ENCODE measurements at places on chromosomes 7 and 10. TPM values are rescaled to one million over a fixed set of nuclear protein-coding genes. Genes with fewer than 3 reads are reported as not detected.
A peak's percentile ranks its signal among the peaks of the same experiment; 100 is the strongest.

DNA sequence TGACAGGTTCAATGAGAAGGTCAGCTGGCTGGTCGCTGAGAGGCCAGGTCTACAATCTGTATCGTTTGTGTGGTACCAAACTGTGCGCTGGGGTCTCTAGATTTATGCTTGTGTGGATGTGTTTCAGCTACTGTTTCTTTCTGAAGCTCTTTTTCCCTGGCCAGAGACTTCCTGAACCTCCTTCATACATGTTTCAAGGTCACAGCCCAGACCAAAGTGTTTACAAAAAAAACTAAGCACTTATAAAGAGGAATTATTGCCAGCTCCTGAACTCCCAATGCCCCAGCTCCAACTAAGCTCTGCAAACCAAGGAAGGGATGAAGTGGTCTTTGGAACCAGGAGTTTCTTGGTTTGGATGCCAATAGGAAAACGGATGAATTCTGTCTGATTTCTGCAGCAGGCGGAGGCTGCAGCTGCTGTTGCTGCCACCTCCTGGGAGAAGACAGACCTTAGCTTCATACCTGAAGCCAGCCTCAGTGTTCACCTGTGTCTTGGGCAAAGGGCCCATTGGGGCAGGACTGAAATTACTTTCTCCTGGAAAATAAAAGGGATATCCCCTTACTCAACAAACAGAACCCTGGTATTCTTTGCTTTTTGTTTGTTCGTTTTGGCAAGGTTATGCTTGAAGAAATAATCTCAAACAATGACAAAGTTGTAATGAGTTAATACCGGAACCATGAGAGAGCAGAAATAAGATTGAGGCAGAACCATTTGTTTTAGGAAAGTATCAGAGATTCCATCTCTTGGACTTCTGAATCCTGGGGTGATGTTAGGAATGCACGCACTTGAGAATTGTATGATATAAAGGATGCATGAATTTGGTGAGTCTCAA, 24.6 kb upstream of the MKLN1 start:
- H3K4me1 ChIP-seq, result no peaks in the 10 kb centered on the region
- H3K36me3 ChIP-seq, result peaks cover 16% of the 10 kb centered on the region
- no peaks in the 10 kb centered on the region for H3K27me3 ChIP-seq
- H3K4me3 ChIP-seq, result no peak overlapping the region
- DNase-seq, result peak; percentile 66

DNA sequence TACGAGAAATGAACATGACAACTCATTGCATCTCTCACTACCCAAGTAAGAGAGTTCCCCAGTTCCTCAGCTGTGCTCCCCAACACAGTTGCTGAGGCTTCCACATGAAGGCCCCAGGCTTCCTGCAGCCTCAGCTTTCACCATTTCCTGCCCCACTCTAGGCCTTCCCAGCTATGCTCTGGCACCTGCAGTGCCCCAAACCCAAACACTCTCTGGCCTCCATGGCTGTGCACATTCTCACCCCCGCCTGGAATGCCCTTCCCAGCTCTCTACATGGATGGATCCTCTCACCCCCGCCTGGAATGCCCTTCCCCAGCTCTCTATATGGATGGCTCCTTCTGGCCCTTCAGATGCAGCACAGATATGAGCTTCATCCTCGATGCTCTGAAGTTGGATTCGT, 61.3 kb downstream of the KIAA1549 start:
- H3K4me1 ChIP-seq, result no peaks in the 10 kb centered on the region
- peaks cover 26% of the 10 kb centered on the region for H3K36me3 ChIP-seq
- DNase-seq, result no peak
- H3K27me3 ChIP-seq, result no peaks in the 10 kb centered on the region
- H3K4me3 ChIP-seq, result no peak overlapping the region
- no peak overlapping the region for H3K27ac ChIP-seq

- no peak overlapping the region for H3K4me3 ChIP-seq
- DNase-seq, result no peak
- H3K4me1 ChIP-seq, result no peaks in the 10 kb centered on the region
- no peaks in the 10 kb centered on the region for H3K27me3 ChIP-seq
Observed at GRCh38 chr10:113539789-113540188, 13.1 kb upstream of the HABP2 start.

- no peak overlapping the region for H3K4me3 ChIP-seq
- H3K27me3 ChIP-seq, result no peaks in the 10 kb centered on the region
- no peak overlapping the region for H3K27ac ChIP-seq
- H3K4me1 ChIP-seq, result peaks cover 3% of the 10 kb centered on the region
- no peaks in the 10 kb centered on the region for H3K36me3 ChIP-seq
- no peak for DNase-seq
Observed at GRCh38 chr7:131231381-131232220, 96.1 kb upstream of the MKLN1 start.

- H3K27ac ChIP-seq, result no peak overlapping the region
- no peak overlapping the region for H3K4me3 ChIP-seq
- no peaks in the 10 kb centered on the region for H3K4me1 ChIP-seq
- H3K36me3 ChIP-seq, result no peaks in the 10 kb centered on the region
- DNase-seq, result no peak
- H3K27me3 ChIP-seq, result no peaks in the 10 kb centered on the region
Observed at GRCh38 chr10:24777196-24777595, 53.5 kb upstream of the ARHGAP21 start.

GPR15LG gene
- total RNA-seq, result not detected

HECW1 gene
- 5.0 TPM for total RNA-seq

DNA sequence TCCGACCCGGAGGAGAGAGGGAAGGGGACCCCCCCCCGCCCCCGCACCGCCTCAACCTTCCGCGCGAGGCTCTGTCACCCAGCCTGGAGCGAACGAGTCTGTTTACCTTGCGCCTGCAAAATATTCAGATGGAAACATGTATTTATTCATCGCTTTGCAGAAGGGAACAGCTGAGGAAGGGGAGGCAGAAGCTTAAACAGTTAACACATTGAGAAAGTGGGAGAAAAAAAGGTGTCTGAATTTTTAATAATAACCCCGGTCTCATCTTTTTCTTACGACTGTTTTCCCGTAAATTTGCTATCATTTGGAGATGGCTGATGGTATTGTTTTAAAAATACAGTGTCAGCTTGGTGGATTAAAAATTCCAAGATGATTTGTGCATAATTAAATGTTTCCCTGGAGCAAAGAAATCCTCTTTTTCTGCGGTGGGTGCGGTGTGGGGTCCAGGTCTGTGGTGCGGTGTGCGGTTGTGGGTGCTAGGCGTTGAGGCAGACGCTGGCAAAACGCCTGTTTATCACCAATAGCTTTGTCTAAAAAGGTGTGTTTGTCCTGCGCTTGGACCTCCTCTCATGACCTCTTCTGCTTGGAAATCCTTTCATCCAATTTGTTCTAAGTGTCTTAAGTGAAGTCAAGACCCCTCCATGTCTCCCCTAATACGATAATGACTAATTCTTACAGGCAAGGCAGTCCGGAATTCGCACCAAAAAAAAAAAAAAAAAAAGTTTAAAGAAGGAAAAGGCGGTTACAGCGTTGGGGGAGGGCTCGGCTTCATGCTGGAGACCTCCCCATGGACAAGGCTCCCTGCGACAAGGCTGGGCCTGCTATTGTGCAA, 1.6 kb downstream of the UNCX start:
- no peaks in the 10 kb centered on the region for H3K36me3 ChIP-seq
- peaks cover 2% of the 10 kb centered on the region for H3K4me1 ChIP-seq
- no peak overlapping the region for H3K4me3 ChIP-seq
- H3K27me3 ChIP-seq, result peaks cover 72% of the 10 kb centered on the region
- peak; percentile 53 for DNase-seq
- H3K27ac ChIP-seq, result no peak overlapping the region

DNA sequence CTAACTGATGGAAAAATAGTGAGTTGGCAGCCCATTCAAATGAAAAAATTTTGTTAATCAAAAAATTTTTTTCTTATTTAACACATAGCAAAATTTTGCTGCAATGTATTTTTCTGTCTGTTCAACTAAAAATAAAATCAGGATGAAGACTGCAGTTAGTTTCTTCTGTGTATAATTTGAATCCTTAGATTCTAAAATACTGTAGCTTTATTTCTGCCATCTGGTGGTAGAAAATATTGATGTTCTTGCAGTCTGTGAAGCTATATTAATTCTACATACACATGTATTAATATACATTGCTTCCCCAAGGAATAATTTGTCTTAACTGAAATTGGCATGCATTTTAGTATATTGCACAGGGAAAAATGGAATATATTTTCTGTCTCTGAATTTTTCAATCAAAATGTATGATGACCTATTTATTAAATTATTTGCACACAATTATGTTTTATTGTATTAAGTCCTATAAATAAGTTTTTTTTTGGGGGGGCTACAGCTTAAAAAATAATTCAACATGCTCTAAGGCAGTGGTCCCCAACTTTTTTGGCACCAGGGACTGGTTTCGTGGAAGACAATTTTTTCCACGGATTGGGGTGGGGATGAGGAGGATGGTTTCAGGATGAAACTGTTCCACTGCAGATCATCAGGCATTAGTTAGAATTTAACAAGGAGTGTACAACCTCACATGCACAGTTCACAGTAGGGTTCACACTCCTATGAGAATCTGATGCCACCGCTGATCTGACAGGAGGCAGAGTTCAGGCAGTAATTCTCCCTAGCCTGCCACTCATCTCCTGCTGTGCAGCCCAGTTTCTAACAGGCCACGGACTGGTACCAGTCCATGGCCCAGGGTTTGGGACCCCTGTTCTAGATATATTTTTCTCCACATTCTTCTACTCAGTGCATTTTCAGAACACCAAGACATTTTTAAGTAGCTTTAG, 119.4 kb downstream of the GNAT3 start:
- no peaks in the 10 kb centered on the region for H3K27me3 ChIP-seq
- H3K36me3 ChIP-seq, result peaks cover 3% of the 10 kb centered on the region
- H3K27ac ChIP-seq, result no peak overlapping the region

GRCh38 chr7:28958235-28958979, at the start of gene TRIL:
TRIL (minus strand) TSS chr7:28958330; CDS start chr7:28958046, 284 bp downstream.
- peak within 1 kb of the TSS; percentile 82 for H3K4me3 ChIP-seq
- H3K27ac ChIP-seq, result no peak within 1 kb of the TSS
- DNase-seq, result peak; percentile 67

DNA sequence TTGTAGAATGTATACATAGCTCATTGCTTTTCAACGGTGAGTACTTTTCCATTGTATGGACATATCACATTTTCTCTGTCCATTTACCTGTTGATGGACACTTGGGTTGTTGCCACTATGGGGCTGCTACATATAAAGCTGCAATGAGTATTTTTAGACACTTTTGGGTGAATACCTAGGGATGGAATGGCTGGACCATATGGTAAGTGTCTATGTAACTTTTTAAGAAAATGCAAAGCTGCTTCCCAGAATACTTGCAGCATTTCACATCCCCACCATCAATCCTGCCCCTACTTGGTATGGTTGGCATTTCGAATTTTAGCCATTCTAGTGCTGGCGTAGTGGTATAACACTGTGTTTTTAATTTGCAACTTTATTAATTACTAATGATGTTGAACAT, 274.6 kb downstream of the TNS3 start:
- DNase-seq, result no peak
- no peaks in the 10 kb centered on the region for H3K36me3 ChIP-seq
- no peak overlapping the region for H3K4me3 ChIP-seq
- no peaks in the 10 kb centered on the region for H3K4me1 ChIP-seq
- H3K27ac ChIP-seq, result no peak overlapping the region

DNA sequence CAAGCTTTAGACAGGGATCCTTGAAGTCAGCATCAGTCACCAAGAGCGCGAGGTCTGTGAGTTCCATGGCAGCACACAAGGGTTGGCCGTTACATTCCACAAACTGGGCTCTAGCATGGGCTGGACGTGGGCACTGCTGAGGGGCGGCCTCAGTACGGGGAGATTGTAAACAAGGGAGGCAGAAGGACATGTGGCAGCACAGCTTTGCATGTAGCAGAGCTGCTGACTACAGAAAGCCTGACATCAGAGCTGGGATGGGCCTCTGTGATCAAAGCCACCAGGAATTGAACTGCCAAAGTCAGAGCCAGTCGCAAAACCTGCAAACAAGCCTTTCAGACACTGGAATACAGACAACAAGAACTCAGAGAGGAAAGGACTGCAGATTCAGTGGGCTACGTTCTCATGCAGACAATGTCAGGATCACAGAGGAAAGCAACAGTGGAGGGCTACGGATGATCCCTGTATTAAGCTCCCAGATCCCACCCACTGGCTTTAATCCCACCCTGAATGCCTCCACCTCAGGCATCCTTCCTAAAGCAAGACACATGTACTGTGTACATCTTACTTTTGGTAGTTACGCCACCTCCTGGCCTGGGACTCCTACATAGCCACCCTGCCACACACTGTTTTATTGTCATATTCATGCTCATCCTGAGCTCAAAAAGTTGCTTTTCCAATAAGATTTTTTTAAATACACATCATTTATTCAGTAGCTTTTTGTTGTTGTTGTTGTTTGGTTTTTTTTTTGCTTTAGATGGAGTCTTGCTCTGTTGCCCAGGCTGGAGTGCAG, 291.1 kb upstream of the IMMP2L start:
- no peak overlapping the region for H3K4me3 ChIP-seq
- no peak overlapping the region for H3K27ac ChIP-seq
- peaks cover 6% of the 10 kb centered on the region for H3K4me1 ChIP-seq
- no peaks in the 10 kb centered on the region for H3K27me3 ChIP-seq

- no peak overlapping the region for H3K27ac ChIP-seq
- no peaks in the 10 kb centered on the region for H3K4me1 ChIP-seq
- H3K4me3 ChIP-seq, result no peak overlapping the region
- no peaks in the 10 kb centered on the region for H3K27me3 ChIP-seq
- peaks cover 93% of the 10 kb centered on the region for H3K36me3 ChIP-seq
- DNase-seq, result no peak
Observed at GRCh38 chr7:122123746-122124145, 20.3 kb downstream of the AASS start.

GRCh38 chr10:57008189-57008588, 647.1 kb upstream of the ZWINT start:
- no peak overlapping the region for H3K4me3 ChIP-seq
- no peaks in the 10 kb centered on the region for H3K4me1 ChIP-seq
- no peaks in the 10 kb centered on the region for H3K36me3 ChIP-seq
- no peak for DNase-seq
- no peak overlapping the region for H3K27ac ChIP-seq
- no peaks in the 10 kb centered on the region for H3K27me3 ChIP-seq

GRCh38 chr7:7720193-7720592, 1.8 kb upstream of the RPA3 start:
- no peaks in the 10 kb centered on the region for H3K27me3 ChIP-seq
- H3K4me1 ChIP-seq, result no peaks in the 10 kb centered on the region
- H3K36me3 ChIP-seq, result no peaks in the 10 kb centered on the region
- H3K4me3 ChIP-seq, result no peak overlapping the region

NEUROD6 gene
- not detected for total RNA-seq

PNLIPRP1 gene
- total RNA-seq, result not detected

DNA sequence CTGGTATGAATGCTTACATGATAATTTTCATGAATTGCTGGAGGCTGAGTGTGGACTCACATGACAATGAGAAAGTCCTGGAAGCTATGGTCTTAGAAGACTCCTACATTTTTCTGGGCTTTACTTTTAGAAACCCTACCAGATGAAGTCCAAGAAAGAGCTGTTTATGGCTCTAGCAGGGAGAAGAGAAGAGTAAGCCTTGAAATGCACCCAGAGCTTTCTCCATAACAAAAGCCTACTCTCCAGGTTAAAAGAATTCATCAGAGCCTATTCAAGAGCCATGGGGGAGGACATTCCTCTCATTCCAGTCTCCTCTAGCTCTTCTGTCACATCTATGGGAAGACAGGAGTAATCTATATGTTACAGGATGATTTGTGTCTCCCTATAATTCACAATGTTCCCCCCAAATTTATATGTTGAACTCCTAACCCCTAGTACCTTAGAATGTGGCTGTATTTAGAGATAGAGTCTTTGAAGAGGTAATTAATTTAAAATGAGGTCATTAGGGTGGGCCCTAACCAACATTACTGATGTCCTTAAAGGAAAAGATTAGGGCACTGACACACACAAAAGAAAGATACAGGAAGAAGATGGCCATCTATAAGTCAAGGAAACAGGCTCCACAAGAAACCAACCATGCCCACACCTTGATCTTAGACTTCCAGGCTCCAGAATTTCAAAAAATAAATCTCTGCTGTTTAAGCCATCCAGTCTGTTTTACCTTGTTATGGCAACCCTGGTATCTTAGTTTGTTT, 193.8 kb upstream of the PTER start:
- no peak overlapping the region for H3K4me3 ChIP-seq
- no peaks in the 10 kb centered on the region for H3K27me3 ChIP-seq
- H3K27ac ChIP-seq, result peak overlapping the region; percentile 50
- DNase-seq, result peak; percentile 71
- H3K4me1 ChIP-seq, result peaks cover 4% of the 10 kb centered on the region
